HFFc6 (cell line): ENCODE measurements at places on chromosomes 5 and 9.

GRCh38 chr9:95327239-95327865 is 9.8 kb upstream of the FANCC start:
- no peak for DNase-seq

- no peak for DNase-seq
Measured at GRCh38 chr9:89576404-89576839, 28.4 kb upstream of the GADD45G start.

- no peak for DNase-seq
Measured at GRCh38 chr9:136156209-136157120, 37.8 kb upstream of the TMEM250 start.

DNA sequence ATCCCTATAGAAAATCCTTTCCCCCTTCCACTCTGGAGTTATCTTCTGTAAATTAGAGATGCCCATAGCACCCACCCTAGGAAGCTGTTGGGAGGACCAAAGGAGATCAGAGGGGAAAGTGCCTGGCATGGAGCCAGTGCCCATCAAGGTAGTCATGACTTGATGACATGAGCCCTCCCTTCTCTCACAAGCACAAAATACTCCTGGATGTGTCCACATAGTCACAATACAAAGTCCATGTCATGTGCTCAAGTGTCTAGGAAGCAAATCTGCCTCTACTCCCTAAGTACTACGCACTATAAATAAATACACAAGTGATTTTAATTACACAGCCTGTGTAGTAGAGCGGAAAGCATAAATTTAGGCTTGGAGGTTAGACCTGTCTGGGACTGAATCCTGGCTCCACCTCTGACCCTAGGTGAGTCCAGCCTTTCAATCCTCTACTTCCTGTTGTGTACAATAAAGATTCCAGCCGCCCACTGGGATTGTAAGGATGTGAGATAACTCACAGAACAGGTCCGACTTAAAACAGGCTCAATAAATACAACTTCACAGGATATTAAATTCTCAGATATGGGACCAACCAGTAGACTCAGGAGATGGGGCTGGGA is 30.6 kb downstream of the TTC39B start:
- DNase-seq, result no peak

GRCh38 chr9:70576116-70576515 is 161.7 kb upstream of the KLF9 start:
- no peak for DNase-seq
